Hypothalamus (tissue), 51 donors: ENCODE measurements at places on chromosomes 5 and 9.

- no peak for DNase-seq
These were observed 12.8 kb downstream of the RALGPS1 start for GRCh38 chr9:126927419-126927818.

- DNase-seq, result no peak
These were observed 415.8 kb downstream of the SPATA31D1 start for GRCh38 chr9:82404196-82404870.

DNA sequence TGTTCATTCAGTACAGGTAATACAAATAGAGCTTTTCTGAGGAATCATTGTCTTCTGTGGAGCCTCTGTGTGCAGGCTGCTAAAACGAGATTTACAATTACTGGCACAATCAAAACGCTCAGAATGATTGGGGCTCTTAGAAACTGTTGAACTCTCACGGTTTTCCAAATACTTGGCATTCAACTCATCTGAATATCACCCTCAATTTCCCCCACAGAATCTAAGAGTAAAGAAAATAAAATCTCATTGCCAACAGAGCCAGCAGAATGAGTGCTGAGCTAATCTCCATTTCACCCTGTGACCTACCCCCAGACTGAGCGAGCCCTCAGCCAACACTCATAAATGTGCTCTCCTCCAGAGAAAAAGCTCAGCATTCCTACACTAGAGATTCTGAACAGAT lies 35.3 kb upstream of the TMED7 start:
- DNase-seq, result no peak

DNA sequence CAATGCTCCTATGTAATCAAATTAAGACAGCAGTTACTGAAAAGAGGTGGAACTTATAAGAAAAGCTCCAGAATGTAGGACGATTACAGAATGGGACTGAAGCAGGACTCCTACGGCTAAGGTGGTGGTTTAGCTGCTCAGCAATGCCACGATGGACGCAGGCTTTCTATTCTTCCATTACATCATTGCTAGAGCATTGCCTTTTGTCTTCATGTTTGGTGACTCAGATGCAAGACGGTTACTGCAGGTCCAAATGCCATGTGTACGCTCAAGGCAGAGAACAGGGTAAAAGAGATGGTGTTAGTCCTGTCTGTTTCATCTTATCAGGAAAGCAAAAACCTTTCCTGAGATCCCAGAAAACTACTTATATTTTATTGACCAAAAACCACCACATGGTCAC lies 255.1 kb downstream of the ZSWIM6 start:
- DNase-seq, result no peak

- DNase-seq, result no peak
These were observed 19.9 kb upstream of the KCNIP1 start for GRCh38 chr5:170483701-170484458.

GRCh38 chr5:169637085-169637548 lies at the start of gene DOCK2:
Gene DOCK2, plus strand, starts transcription at chr5:169637275. Its CDS starts 52 bp downstream, at chr5:169637327.
- no peak for DNase-seq
